Right ventricle myocardium superior (tissue), 1 donor: ENCODE measurements at places on chromosomes 12 and 14. TPM values are rescaled to one million over a fixed set of nuclear protein-coding genes. Genes with fewer than 3 reads are reported as not detected.

Gene PHETA1
- total RNA-seq = 35.1 TPM

Gene C14orf180
- total RNA-seq = 42.5 TPM

Gene GSC
- total RNA-seq = 0.24 TPM

Gene SYNDIG1L
- not detected for total RNA-seq

Gene B3GNT4
- not detected for total RNA-seq

Gene KRT71
- total RNA-seq = not detected

Gene MFAP5
- total RNA-seq = 45.9 TPM

Gene IFI27
- total RNA-seq = 132 TPM

Gene MSRB3
- total RNA-seq = 130 TPM

Gene LALBA
- total RNA-seq = not detected

Gene CYP27B1
- total RNA-seq = not detected

Gene PRICKLE1
- total RNA-seq = 14.4 TPM

Gene SERPINA10
- not detected for total RNA-seq

Gene ADAM21
- total RNA-seq = 0.48 TPM

Gene NTS
- total RNA-seq = not detected

Gene PRIMA1
- 8.4 TPM for total RNA-seq

Gene PRORP
- total RNA-seq = 17.7 TPM

Gene FOXG1
- not detected for total RNA-seq

Gene ASCL1
- not detected for total RNA-seq

Gene PTPRO
- 0.91 TPM for total RNA-seq
